Stromal cell of bone marrow (primary cell): ENCODE measurements at places on chromosomes 2 and 18.

GRCh38 chr18:51862051-51862715, 477.8 kb upstream of the DCC start:
- DNase-seq: no peak

DNA sequence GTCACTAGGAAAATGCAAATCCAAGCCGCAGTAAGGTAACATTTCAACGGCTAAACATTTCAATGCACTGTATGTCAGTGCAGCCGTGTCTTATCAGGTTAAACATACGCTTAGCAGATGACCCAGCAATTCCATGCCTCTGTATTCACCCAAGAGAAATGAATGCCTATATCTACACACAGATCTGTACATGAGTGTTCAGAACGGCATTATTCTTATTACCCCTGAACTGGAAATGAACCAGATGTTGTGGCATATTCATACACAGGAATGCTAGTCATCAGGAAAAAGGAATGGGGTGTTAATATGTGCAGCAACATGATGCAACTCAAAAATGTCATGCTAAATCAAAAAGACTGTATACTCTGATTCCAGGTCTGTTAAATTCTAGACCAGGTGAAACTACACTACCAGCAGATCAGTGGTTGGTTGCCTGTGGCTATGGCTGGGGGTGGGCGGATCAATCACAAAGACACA, 80.4 kb upstream of the RPL31 start:
- no peak for DNase-seq

DNA sequence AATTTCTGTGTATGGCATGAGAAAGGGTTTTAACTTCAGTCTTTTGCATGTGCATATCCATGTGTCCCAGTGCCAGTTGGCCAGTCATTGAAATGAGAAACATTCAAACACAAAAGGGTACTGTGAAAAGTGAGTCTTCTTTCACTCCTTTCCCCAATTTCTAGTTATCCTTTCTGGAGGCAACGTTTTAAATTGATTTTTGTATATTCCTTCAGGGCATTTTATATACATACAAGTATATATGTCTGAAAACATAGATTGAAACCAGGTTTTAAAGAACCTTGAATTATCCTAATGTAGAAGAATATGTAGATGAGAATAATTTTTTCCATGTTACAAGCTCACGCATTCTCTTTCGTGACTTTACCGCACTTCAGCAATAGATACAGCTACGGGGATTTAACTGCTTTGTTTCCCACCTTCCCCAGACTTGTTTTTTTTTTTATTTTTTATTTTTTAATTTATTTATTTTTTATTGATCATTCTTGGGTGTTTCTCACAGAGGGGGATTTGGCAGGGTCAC, 18.8 kb downstream of the DDX1 start:
- DNase-seq: no peak

DNA sequence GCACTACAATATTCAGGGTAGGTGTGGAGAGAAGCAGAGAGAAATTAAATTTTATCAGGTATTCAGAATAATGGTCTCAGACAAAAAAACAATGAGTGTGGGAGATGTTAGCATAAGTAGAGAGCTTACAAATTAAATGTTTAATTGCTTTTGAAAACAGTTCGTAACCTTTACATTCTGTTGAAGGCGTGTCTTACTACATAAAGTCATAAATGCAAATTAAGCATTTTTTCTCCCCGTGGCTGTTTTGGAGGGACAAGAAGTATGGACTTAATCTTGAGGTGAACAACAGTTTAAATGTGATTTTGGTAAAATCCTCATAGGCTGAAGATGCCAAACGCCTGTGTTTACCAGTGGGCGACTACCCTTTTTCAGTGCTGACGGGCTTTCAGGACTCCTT, 55.8 kb downstream of the OXER1 start:
- no peak for DNase-seq
